Endothelial cell of umbilical vein (primary cell): ENCODE measurements at places on chromosomes 1 and 21.

DNA sequence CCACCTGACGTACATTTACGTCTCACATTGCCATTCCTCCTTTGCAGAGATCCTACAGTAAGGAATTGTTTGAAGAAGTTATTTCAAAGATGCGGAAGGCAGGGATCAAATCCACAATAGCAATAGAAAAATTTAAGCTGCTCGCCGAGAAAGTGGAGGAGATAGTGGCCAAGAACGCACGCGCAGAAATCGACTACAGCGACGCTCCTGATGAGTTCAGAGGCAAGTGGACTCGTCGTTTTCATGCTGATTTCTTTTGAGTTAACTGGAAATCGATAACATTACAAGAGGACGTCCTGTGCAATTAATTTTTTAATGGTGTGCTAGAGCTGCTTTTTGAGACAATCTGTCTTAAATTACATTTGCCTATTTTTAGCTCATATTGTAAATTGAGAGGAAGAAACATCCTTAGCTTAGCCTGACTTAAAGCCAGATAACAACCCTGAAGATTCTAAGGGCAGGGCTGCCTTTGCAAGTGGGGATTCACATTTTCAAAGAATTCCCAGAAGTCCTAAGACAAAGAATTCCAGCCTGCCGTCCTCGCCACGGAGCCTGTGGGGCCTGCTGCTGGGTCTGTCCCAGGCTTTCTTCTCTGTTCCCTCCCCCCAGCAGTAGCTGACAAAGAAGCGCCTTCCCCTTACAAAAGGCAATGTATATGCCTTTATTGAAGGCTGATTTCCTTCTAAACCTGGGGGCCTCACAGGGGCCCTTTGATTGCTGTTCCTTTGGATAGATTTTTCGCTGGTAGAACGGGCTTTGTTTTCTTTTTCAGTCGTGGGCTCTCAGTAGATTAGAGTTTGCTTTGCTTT is 31.6 kb upstream of the KIF1B start:
- no peak for DNase-seq

- DNase-seq: no peak
These were observed 79.5 kb downstream of the IGSF21 start for GRCh38 chr1:18187054-18187453.

GRCh38 chr1:26081267-26082019 is 14.0 kb upstream of the TRIM63 start:
- DNase-seq: no peak

DNA sequence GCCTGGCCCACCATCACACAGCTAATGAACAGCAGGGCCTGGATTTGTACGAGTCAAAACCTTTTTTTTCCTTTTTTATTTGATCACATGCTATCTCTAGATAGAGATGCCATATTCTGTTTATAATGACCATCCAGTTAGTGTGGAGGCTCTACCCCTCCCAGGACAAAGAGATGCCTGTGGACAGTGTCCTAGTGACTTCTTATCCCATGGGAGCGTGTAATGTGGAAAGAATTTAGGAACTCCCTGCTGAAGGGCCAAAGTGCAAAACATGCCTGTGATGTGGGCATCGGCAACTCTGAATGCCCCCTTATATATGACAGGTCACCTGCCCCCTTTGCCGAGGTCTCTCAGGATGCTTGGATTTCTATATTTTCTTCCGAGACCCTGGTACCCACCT is 292.2 kb downstream of the RRAGC start:
- DNase-seq: no peak

- DNase-seq: no peak
These were observed 112.3 kb upstream of the ZRANB2 start for GRCh38 chr1:71193153-71193552.

DNA sequence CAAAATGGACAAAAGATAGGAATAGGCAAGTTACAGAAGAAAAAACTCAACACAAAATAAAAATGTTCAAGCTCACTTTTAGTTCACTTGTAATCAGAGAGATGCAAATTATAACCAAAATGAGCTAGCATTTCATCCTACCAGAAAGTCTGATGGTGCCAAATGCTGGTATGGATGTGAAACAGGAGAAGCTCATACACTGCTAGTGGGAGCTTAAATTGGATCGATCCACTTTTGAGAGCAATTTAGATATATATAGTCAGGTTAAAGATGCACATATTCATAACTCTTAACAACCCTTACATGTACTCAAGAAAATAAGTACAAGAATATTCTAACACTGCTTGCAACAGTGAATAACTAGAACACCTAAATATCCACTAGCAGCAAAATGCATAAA is 18.5 kb upstream of the CAMSAP2 start:
- DNase-seq: no peak

- DNase-seq: peak; percentile 36
These were observed 109.5 kb upstream of the SIM2 start for GRCh38 chr21:36589352-36589971.

- DNase-seq: peak; percentile 74
These were observed 178.4 kb downstream of the ADSS2 start for GRCh38 chr1:244273262-244273844.

DNA sequence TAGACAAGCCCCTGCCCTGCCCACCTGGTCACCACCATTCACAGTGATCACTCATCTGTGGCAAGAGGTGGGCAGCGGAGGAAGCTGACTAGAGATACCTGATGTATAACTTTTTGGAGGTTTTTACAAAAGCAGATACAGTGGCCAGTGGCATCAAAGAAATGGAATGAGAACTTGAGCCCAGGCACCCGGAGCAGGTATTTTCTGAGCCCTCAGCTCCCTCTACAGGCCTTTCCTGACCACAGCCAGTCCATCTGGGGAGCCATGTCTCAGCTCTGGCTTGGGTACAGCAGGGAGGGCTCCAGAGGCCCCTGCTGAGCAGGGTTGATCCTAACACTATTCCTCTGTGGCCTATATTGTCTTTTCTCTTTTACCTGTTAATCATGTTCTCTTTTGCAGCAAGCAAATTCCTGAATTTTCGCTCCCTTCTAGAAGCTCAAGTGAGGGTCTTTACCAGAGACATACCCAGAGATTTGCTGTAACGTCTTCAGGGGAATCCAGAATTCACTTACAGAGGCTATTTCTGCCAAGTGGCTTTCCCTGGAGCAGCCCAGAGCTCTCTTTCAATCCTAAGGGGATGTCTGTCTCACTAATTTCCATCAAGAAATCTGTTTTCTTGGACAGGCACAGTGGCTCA is 27.3 kb downstream of the GPR157 start:
- peak; percentile 51 for DNase-seq

- no peak for DNase-seq
These were observed 16.1 kb upstream of the MYCL start for GRCh38 chr1:39917825-39918224.

- peak; percentile 91 for DNase-seq
These were observed 17.1 kb downstream of the OLIG2 start for GRCh38 chr21:33042812-33043211.

DNA sequence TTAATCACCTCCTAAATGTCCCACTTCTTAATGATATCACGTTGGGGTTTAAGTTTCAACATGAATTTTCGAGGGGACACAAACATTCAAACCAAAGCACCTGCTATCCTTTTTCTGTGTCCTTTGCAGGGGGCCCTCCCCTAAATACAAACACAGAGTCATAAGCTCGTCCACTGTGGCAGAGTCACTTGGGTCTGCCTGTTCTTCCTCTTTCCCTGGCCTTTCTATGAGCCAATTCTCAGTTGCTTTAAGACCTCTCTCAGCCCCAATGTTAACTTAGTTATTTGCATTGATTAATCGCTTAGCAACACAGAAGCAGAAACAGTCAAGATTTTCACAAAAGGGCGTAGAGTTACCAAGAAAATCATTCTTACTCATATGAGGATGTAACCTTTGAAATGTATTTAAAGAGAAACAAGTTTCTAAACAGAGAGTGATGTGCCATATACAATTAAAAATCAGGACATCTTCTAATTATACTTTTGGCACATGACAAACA is 14.9 kb downstream of the APCS start:
- DNase-seq: no peak

GRCh38 chr1:21114431-21114830 is 62.3 kb downstream of the EIF4G3 start:
- DNase-seq: no peak

DNA sequence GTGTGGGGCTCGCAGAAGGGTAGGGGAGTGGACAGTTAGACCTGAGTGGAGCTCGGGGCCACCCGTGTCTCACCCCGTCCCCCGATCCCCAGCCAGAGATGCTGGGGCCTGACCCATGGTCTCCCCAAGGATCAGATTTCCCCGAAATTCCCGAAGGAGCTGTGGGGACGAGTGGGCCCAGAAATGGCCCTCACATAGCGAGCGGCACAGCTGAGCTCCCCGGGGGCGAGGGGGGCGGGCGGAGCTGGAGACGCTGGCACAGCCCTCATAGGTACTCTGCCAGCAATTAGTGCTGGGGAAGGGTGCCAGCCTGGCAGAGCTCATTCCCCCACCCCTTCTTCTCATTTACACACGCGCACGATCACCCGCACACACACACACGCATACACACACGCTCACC is 9.2 kb downstream of the CASZ1 start:
- no peak for DNase-seq

DNA sequence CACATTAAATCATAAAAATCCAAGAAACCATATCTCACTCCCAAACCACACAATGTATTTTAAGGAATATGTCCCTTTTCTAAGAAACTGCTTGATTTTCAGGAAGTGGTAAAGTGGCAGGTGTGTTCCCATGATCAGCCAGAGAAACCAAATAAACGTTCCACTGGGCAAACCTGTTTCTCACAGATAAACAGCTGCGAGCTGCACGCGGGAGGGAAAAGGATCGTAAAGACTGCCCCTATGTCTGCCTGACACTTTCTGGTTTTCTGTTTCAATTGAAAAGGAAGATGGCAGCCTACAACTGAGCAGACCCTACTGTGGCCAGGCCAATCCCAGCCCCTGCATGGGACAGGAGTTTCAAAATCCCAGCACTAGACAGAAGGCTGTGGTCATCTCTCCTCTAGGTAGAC is 36.6 kb downstream of the HIVEP3 start:
- DNase-seq: no peak

DNA sequence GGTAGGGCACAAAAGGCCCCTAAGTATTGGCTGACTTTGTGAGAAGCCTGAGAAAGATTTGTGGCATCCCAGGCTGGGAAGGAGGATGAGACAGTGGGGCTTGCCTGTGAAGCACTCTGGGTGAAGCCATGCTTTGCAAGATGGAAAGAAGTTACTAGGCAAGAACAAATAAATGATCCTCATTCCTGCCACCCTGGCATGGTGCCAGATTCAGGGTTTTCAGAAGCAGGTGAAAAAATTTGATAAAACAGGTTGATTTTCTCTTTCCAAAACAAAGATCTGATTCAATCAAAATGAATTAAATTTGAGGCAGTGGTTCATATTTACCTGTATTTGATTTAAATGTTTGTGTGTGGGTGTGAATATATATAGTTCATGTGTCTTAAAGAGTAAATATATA is 386.9 kb upstream of the PROX1 start:
- no peak for DNase-seq

DNA sequence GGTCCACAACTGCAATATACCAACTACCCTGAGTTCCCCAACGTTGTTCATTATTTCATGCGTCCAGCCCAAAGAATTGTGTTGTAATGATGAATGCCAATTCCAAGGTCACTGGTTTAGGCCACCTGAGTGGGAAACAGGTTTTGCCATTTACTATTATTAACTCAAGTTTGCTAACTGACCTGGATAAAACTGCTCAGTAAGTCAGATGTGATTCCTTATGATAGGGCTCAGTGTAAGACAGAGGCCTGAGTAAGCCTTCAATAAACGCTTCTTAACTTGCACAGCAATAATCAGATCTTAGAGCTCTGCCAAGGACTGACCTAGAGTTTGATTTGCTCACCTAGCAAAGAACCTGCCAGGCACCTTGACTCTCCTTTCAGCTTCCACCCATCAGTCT is 10.0 kb downstream of the PUM1 start:
- no peak for DNase-seq

DNA sequence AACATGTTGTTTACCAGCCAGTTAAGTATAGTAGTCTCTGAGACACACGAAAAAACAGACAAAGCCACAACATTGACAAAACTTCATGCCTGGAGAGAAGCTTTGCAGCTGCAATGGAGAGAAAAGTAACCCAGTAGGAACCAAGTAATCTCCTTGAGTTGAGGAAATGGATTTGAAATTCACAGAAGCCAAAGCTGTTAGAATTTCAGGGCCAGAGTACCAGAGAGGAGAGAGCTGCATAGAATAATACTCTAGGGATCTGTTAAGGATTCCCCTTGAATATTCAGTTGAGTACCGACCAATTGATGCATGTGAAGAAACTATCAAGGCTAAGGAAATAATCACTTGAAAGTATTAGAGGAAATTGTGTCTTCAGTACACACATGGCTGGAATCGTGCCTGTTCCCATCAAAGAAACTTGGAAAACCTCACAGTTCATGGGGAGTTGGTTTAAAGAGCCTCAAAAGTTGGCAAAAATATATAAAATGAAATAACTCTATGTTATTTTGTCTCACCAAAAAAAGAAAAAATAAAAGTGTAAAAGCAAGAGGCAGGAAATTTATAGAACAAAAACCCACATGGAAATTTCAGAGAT is 324.0 kb upstream of the NEGR1 start:
- DNase-seq: no peak

- DNase-seq: no peak
These were observed 4.2 kb downstream of the COX20 start for GRCh38 chr1:244839656-244840055.

- DNase-seq: no peak
These were observed 5.3 kb downstream of the CHD1L start for GRCh38 chr1:147247656-147248238.

- peak; percentile 45 for DNase-seq
These were observed 908 bp downstream of the DDI2 start for GRCh38 chr1:15618077-15618654.

GRCh38 chr1:93753791-93754763 is 72.4 kb upstream of the BCAR3 start:
- DNase-seq: peak; percentile 80

DNA sequence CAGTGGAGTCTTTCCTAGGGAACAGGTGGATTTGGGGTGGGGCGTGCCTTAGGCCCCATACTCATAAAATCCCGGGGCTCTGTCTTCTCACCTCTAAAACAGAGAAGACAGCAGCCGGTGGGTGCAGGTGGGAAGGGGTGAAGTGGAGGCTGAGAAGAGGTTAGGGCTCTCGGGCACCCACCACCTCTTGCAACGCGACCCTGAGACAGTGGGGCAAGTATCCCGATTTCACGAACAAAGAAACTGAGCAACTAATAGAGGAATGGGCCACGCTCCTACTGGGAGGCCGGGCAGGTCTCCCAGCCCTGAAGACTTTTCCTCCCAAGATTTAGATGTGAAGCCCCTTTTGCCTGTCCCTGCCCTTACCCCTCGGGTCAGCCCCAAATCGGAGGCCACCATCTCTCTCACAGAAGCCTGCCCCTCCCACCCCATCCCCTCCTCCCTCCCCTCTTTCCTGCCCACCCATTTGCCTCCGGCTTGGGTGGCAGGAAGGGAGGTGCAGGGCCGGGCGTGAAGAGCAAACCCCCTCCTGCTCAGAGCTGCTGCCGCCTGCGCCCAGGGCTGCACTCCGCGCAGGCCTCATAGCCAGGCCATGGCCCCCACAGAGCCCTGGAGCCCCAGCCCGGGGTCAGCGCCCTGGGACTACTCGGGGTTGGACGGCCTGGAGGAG is at the start of gene GPR25:
Gene GPR25 (plus strand): TSS at position 536 of the 670 bp plus-strand sequence. CDS start 57 bp downstream, at position 593.
- no peak for DNase-seq
